ENCODE measurements at places on chromosomes 4 and X.

DNA sequence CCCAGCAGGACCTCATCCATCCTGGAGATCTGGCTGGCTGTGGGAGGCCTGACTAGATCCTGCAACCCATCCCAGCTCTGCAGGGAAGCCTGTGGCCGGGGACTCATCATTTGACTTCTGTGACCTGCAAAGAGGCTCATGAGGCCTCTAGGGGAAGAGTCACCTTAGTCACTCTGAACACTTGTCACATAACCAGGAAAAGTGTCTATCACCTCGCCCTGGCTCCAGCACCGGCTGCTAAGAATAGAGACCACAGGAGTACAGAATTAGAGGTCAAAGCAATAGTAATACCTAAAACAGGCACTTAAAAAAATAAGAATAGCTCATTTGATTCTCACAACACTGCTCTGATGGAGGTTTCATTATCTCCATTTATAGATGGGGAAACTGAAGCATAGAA, 3.8 kb upstream of the NSG1 start:
- no peak for DNase-seq

DNA sequence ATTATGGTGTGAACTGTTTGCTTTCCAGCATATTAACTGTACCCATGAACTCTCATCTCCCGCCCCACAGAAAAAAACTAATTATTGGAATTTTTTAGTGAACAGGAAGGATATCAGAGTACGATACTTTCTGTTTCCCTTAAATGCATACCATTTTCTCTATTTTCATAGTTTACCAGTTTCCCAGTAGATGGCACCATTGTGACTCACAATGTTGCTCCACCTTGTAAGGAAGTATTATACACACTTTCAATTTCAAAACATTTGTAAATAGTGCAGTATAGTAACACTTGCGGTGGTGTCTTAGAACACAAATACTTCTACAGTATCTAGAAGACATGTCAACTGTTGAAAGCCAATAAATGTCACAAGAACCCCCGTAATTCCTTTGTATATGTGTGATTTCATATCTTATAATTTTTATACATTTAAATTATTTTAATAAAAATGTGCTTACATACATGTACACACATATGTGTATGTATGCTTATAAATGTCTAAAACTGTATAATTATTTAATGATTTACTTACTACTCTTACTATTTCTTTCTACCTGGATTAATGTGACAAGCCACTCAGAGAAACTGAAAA, 167.3 kb downstream of the SLIT2 start:
- no peak for DNase-seq

DNA sequence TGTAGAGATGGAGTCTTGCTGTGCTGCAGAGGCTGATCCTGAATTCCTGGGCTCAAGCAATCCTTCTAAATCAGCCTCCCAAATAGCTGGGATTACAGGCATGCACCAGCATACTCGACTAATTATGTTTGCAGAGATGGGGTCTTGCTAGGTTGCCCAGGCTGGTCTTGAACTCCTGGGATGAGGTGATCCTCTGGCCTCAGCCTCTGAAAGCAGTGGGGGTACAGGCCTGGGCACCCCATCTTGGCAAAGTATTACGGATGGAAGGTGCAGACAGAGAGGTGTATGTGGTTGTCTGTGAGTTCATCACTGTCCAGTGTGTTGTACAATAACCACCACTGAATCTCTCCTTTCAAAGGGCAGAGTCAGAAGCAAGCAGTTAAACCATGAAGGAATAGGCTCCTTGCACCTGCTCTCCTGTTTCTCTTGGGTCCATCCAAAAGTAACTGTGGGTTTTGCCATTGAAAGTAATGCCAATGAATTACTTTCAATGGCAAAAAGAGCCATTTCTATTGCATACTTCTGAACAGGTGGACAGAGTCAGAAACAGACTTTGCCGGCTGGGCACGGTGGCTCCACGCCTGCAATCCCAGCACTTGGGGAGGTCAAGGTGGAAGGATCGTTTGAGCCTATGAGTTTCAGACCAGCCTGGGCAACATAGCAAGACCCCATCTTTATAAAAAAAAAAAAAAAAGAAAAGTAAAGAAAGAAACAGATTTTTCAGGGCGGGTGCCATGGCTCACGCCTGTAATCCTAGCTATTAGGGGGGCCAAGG, 7.0 kb upstream of the AKAP17A start:
- no peak for DNase-seq

- peak; percentile 82 for DNase-seq
These were observed 74.0 kb upstream of the GC start for GRCh38 chr4:71857713-71858451.
